ENCODE measurements at places on chromosomes 1 and 21.

- no peak for DNase-seq
Measured at GRCh38 chr1:32100359-32100758, 7.5 kb upstream of the KPNA6 start.

DNA sequence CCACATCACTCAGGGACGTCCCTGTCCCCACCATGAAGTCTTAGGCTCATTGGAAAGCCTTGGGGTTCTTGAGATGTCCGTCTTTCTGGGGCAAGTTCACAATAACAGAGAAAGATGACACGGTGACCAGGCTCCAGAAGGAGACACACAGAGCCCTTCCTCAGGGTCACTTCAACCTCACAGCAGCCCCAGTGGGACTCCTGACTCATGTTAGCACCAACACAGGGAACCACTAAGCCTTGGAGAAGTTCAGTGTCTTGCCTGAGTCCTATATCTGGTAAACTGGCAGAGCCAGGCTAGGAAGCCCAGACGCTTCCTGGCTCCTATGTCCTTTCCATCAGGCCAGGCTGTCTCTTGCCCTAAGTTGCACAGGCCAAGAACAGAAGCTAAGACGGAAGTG, 199.1 kb downstream of the HIVEP3 start:
- DNase-seq, result no peak

DNA sequence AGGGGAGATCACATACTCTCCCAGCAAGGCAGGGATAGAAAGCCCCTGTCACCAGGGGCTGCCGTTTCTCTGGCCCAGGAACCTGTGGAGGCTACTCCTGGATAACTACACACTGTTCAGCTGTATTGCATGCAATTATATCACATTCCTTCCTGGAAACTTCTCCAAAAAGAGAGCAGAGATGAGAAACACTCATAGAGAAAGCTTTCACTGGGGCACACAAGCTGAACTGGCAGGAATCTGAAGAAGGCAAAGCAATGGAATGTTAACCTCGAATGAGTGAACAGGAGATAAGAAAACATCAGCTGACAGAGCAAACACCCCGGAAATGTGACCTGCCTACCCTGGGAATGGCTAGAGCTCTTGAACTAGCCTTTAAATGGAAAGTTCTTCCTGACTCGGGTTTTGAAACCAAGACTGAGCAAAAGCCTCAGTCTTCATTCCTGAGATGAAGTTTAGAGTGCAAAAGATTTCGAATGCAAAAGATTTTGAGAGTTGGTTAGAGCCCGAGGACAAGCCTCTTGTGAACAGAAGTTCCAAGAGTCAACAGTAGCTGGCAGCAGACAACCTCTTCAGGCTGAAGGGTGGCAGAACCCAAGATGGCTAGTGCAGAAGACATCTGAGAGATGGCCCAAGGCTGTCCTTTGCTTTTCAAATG, 32.3 kb downstream of the CCN1 start:
- no peak for DNase-seq

GRCh38 chr1:243482141-243483022, 226.5 kb downstream of the SDCCAG8 start:
- no peak for DNase-seq

- DNase-seq, result no peak
Measured at GRCh38 chr1:20035114-20035513, 34.9 kb upstream of the PLA2G5 start.

GRCh38 chr1:19222979-19223824, 13.1 kb upstream of the UBR4 start:
- no peak for DNase-seq

DNA sequence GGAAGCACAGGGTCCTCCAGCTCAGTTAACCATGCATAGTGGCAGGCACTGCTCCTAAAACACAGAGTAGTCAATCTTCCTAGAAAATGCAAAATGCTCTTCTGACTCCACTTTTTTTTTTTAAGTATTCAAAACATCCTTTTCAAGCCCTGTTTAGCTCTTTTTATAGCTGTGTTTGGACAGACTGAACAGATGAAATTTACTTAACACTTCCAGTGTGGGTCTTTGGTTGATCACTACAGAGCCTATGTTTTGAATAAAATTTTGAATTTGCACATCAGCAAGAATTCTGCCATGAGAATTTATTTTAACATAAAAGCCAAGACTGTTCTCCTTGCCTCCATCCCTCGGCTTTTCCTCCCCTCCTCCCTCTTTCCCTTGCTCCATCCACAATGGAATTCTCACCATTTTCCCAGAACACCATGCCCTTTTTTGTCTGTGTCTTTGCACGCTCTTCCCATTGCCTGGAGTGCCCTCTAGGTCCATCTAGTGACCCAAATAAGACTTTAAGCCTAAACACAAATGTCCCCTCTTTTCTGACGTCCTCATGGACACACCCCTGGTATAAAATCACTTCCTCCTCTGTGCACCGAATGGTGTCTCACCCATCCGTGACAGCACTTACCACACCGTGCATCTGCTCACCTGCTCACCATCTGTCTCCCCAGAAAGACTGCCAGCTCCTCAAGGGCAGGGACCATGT, 24.0 kb upstream of the CPT2 start:
- DNase-seq, result no peak

DNA sequence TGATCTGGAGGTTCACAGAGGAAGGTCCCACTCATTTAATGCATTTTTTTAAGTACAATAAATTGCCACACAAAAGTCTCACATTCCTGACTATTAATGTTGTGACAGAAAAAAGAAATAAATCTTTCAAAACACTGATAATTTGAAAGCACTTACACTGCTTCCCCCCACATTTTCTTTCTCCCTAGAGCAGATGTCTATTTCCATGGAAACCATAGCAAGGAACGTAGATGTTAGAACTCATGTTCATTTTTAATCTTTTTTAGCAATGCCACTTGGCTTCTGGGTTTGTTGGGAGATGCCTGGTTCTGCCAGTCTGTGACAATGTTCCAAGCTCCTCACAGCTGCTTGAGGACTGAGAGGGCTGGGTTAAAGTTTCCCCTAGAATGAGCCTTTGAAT, 1.9 kb upstream of the STMN1 start:
- no peak for DNase-seq

DNA sequence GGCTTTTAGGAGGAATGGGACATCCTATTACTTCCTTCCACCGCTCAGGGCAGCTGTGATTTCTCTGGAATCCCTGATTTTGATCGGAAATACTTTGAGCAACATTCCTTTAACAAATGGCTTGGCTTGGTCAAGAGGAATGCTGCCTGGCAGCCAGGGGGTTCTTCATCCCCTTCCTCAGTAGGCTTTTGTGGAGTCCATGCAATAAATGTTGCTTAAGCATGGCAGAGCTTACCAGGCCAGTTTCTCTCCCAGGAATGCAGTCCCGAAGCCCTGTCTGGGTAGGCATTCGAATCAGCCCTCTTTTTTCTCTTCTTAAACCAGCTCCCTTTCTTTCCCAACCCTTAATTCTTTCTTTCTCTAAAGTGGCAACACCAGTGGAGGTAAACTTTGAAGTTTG, 177.1 kb upstream of the KIAA0040 start:
- DNase-seq, result no peak

DNA sequence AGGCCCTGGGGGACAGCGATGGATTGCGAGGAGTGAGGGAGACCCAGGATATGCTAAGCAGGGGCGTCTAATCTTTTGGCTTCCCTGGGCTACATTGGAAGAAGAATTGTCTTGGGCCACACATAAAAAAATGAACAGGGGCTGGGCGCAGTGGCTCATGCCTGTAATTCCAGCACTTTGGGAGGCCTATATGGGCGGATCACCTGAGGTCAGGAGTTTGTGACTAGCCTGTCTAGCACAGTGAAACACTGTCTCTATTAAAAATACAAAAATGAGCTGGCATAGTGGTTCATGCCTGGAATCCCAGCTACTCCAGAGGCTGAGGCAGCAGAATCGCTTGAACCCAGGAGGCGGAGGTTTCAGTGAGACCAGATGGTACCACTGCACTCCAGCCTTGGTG, 10.8 kb upstream of the PRAMEF12 start:
- no peak for DNase-seq

GRCh38 chr21:38140207-38140903, 116.4 kb upstream of the KCNJ15 start:
- DNase-seq, result no peak

- no peak for DNase-seq
Measured at GRCh38 chr1:53408755-53409129, 50.5 kb upstream of the DMRTB1 start.

GRCh38 chr1:3716351-3716750, 35.9 kb upstream of the CCDC27 start:
- DNase-seq, result no peak

- no peak for DNase-seq
Measured at GRCh38 chr1:37533317-37534093, 18.9 kb upstream of the MEAF6 start.

- DNase-seq, result no peak
Measured at GRCh38 chr1:111938123-111938522, 51.3 kb downstream of the KCND3 start.

DNA sequence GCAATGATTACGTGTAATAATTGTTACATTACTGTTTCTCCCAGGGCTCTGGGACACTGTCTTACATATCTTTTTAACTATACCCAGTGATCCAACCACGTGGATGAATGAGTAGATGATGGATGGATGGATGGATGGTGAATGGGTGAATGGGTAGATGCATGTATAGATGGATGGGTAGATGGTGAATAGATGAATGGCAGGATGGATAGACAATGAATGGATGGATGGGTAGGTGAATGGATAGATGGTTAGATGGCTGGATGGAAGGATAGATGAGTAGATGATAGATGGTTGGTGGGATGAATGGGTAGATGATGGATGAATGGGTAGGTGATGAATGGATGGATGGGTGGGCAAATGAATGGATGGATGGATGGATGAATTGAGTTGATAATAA, 135.9 kb downstream of the HUNK start:
- DNase-seq, result no peak

DNA sequence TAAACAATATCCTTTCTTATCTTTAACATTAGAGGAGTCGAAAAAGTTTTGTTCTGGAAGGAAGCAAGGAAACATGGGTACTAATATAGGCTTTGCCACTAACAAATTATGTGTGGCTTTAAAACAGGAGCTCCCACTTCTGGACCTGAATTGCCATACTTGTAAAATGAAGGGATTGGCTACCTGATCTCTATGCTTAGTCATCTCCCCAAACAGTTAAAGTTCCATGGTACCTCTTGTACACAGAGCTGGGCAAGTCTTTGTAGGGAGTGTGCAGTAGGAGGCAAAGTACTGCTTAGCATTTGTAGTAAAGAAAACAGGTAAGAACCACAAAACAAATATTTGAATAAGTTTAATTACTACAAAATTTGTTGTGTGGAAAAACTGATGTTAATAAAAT, 81.3 kb downstream of the MAST2 start:
- no peak for DNase-seq

DNA sequence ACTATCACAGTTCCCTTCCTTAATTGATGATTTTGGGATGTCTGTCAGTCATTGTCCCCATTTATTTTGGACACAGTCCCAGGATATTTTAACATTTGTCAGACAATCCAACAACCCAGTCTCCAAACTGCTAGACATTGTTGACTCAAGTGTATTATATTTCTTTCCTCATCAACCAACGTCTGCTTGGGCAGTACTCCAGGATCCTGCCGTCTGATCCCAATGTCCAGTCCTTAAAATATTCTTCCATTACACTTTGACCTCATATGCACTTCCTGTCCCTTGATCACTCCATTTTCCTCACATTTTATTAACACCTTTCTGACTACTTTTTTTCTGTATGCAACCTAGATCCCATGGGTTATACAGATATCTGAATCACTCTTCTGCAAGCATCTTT, 39.8 kb upstream of the KIAA0040 start:
- DNase-seq, result no peak

GRCh38 chr1:107782217-107782845, 182.6 kb downstream of the VAV3 start:
- DNase-seq, result peak; percentile 40

- no peak for DNase-seq
Measured at GRCh38 chr1:45522324-45523104, 830 bp upstream of the PRDX1 start.

DNA sequence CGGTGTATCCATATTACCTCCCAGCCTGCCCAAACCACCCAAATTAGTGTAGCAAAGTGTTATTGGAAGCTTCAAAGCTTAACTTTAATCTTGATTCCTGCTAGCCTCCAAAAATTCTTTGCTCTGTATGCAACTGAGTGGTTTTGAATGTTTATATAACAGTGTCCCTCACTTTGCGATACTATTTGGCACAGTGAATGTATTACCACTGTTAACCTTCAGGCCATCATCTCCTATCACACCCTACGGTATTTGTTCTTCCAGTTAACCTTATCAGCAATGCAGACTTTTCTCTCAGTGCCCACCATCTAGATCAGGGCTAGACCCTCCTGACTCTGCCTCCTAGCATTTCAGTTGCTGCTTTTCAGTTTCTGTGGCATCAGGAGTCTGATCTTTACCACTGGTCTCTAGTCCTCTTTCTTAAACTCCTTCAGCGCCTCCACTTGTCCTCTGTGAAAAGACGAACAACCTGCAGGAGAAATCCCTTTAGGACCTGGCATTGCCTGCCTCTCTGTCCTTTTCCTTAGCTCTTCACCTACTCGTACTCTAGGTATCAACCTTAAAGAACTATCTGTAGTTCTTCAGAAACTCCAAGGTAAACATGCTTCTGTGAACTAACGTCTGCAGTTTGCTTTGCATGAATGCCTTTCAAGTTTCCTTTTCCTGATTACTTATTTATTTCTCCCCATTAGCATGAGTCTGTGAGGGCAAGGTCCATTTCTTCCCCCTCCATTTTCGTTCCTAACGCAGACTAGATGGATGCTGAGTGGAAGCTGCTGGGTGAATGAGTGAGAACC, 71.7 kb downstream of the SNX7 start:
- DNase-seq, result no peak

- DNase-seq, result no peak
Measured at GRCh38 chr21:41466024-41466820, 40.2 kb downstream of the MX1 start.

Measured in activated CD4-positive, alpha-beta T cell treated with anti-CD3 and anti-CD28 coated beads for 4 hours (primary cell).